ENCODE measurements at places on chromosomes 4 and X. TPM values are rescaled to one million over a fixed set of nuclear protein-coding genes. Genes with fewer than 3 reads are reported as not detected.

GRCh38 chr4:54315561-54316538 lies 86.8 kb downstream of the PDGFRA start:
- DNase-seq = no peak

GRCh38 chr4:33088713-33089112 lies 2368.5 kb downstream of the PCDH7 start:
- no peak for DNase-seq

MAGEA1 gene
- total RNA-seq = not detected

GRCh38 chr4:38015886-38016515 lies 55.8 kb downstream of the PTTG2 start:
- no peak for DNase-seq

GRCh38 chr4:56227301-56227835 lies 159.9 kb downstream of the AASDH start:
- DNase-seq = no peak
